Posterior cingulate gyrus (tissue), 11 donors: ENCODE measurements at places on chromosomes 2 and 18.

- DNase-seq, result no peak
Observed at GRCh38 chr2:207112383-207112782, 53.4 kb downstream of the KLF7 start.

DNA sequence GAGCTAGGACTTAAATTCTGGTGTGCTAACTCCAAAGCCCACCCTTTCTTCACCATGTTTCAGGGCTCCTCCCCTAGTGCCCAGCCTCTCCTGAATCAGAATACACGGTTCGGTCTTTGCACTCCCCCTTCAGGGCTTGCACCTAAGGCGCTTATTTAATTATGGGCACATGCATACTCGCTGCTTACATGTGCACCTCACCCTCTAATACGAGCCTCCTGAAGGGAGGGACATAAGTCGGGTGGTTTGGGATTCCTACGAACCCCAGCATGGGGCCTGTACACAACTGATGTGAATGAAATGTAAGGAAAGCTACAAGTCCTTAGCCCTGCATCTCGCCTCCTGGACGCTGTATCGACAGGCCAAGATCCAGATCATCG lies 435 bp downstream of the IFT172 start:
- no peak for DNase-seq

GRCh38 chr2:203631068-203631757 lies 75.2 kb upstream of the CD28 start:
- no peak for DNase-seq

DNA sequence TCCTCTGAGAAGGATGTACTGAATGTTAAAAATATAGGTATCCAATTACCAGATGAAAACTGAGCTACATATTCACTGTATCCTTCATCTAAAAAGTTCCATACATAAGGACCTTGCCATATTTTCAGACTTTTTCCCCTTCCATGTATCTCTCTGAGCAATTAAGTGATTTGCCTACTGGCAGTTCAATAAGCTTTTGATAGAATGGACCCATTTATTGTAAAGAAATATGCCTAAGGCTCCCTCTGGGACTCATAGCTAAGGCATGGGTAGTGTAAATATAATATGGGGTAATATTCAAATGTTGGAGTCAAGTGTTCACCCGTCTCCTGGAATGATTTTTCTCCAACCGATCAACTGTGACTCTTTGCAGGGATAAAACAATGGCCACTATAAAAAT lies 135.4 kb upstream of the FSHR start:
- DNase-seq, result no peak

DNA sequence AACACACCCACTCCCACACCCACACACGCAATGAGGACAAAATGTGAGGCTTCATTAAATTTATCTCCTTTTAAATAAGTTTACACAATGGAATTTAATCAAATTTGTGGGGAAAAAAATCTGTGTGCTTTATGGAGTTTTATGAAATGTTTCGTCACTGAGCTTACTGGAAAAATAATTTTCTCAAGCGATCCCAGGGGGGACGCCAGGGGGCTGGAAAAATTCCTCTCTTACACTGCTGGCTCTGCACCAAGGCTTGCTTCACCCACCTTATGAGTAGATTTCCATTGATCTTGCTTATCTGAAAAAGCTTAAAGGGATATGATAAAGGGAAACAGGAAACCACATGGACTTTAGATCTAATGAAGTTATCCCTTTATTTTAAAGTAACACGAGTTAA lies 95.5 kb downstream of the CABYR start:
- no peak for DNase-seq
